ENCODE measurements at places on chromosomes 4 and X.

GRCh38 chrX:131607792-131608369 lies 64.0 kb downstream of the OR13H1 start:
- DNase-seq = no peak

GRCh38 chr4:22345678-22346077 lies 170.2 kb downstream of the ADGRA3 start:
- DNase-seq = no peak

DNA sequence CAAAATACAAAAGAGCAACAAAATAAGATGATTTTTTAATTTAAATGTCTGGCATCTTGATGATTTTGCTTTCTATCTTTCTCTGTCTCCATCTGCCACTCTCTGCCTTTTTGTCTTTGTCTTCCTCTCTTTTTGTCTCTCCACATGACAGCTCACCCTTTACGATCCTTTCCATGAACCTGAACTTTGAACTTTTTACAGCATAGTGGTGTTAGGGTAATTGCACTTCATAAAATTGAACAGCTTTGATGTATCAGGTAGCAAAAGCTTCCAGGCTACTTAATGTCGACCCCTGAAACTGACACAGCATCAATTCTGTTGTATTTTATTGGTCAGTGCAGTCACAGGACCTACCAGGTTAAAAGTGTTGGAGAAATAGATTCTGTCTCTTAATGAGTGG lies 1517.0 kb downstream of the ADGRL3 start:
- DNase-seq = no peak

DNA sequence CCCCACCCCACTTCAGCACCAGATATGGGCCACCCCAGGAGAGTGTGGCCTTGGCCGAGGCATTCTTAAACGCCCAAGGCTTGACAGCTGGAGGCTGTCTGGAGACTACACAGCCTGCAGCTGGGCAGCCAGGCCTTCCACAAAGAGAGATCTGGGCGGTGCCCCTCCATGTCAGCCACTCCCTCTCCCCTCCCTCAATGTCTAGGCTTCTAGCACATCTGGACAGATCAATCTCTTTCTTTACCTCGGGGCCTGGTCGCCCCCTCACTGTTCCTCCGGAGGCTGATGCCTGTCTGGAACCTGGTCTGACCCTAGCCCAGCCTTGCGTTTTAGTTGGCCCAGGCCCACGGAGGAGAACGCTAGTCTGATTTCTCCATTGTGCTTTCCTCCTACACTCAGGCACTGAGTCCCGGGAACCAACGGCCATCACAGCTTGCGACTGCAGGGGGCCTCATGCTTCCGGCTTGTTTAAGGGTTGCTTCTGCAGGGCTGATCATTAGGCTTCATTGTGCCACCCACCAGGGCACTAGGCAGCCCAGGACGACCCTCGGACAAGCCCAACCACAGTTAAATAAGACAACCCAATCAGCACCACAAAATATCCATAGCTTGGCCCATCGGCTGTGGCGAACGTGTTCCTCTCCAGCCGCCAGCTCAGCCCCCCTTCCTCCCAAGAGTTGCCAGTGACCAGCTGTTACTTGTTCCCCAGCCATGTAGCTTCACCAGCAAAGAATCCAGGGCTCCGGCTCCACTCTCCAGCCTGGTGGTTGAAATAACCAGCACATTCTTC lies 200.6 kb downstream of the BCOR start:
- no peak for DNase-seq

- DNase-seq = no peak
Observed at GRCh38 chr4:112502871-112503270, 13.1 kb downstream of the NEUROG2 start.

GRCh38 chr4:119124352-119124751 lies 11.3 kb upstream of the MYOZ2 start:
- DNase-seq = no peak

- no peak for DNase-seq
Observed at GRCh38 chrX:49264460-49264859, at the start of gene FOXP3. FOXP3 (minus strand) TSS chrX:49264710; CDS start chrX:49258505, 6,205 bp downstream.

DNA sequence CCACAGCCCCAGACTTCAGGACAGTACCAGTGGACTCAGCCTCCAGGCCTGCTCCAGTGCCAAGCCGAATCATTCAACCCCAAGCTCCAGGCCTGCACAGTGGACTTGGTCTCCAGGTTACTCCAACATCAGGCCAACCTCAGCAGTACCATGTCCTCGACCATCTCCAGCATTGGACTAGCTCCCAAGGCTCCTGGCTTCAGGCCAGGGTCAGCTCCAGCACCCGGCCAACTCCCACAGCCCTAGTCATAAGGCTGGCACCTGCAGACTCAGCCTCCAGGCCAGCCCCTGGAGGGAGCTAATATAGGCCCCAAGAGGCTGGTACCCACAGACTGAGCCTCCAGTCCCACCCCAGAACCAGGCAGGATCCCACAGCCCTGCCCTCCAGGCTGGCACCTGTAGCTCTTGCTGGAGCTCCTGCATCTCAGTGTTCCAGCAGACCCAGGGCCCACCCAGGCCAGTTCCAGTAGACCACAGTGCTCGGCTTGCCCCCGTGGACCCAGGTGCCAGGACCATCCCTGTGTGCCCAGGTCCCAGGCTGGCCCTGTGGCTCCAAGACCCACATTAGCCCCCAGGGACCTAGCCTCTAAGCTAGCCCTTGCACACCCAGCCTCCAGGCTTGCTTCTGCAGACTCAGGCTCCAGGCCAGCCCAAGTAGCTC lies 25.6 kb downstream of the ZMAT1 start:
- no peak for DNase-seq

DNA sequence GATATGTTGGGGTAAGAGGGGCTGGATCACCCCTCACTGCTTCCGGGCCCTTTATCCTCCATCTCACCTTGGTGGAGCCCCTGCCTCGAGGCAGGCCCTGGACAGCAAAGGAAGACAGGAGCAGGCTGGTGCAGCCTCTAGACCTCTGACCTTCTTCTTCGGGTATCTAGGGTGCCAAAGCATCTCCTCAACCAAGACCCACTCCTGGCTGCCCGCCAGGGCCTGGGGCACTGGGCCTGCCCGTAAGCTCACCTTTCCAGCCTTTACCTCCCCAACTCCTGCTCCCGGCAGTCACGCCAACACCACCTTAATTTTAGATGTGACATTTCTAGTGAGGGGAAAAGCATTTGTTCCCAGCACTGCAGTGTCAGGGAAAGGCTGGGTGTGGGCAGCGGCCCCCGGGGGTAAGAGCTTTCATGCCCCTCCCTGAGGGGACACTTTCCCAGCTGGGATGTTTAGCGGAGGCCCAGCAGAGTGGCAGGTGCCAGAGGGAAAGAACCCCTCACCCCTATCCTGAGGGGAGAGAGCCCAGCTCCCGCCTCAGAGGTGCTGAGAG lies 6.7 kb downstream of the MAN2B2 start:
- no peak for DNase-seq

GRCh38 chr4:111126340-111126739 lies 503.5 kb upstream of the PITX2 start:
- DNase-seq = no peak

DNA sequence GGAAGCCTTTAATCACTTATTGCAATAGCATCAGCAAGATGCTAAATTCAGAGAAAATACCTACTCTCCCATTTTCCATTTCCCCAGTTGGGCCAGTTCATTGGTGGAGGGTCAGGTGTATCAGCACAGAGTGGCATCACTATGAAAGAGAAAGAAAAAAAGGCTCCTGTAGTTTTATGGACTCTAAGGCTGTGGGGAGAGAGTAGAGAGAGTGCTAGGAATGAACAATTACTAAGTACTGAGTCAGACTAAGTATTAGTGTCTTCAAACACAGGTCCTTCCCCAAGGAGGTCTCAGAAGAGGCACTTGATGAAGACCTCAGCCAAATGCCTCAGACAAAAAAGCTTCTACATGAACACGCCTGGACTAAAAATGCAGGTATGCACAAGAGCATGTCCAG lies 1061.9 kb downstream of the FSTL5 start:
- DNase-seq = no peak

DNA sequence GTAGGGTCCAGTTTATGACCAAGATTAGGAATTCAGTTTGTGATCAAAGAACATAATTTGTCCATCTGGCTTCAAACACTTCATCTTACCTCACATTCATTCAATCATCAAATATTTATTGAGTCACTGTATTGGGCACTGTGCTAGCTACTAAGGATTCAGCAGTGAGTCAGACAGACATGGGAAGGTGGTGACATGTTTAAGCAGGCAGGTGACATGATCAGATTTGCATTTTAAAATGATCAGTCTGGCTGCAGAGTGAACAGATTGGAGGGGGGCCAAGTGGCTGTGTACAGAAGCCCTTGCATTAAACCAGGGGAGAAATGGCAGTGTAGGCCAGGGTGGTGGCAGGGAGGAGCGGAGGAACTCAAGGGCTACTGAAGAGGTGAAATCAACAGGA lies 25.1 kb upstream of the APLN start:
- no peak for DNase-seq

DNA sequence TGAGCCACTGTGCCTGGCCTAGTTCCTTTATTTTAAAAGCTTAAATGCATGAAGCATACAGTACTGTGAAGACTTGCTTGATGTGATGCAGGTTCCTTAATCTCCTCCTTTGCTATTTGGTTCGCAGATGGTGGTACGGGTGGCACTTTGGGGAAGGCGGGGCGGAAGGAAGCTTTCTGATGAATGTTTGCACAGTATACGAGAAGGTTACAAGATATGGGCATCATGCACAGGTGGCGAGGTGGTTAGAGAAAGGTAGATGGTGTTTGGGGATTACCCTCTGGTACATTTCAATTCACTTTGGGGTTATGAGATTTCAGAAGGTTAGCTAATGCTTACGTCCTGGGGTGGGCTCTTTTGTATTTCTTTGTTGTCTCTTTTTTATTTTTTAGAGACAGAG lies 17.2 kb downstream of the RHOH start:
- no peak for DNase-seq

- no peak for DNase-seq
Observed at GRCh38 chr4:150325872-150326271, 247.6 kb downstream of the DCLK2 start.

GRCh38 chrX:45428831-45429230 lies 228.2 kb upstream of the DIPK2B start:
- DNase-seq = no peak

- no peak for DNase-seq
Observed at GRCh38 chrX:153970357-153971123, 1.1 kb downstream of the HCFC1 start.

DNA sequence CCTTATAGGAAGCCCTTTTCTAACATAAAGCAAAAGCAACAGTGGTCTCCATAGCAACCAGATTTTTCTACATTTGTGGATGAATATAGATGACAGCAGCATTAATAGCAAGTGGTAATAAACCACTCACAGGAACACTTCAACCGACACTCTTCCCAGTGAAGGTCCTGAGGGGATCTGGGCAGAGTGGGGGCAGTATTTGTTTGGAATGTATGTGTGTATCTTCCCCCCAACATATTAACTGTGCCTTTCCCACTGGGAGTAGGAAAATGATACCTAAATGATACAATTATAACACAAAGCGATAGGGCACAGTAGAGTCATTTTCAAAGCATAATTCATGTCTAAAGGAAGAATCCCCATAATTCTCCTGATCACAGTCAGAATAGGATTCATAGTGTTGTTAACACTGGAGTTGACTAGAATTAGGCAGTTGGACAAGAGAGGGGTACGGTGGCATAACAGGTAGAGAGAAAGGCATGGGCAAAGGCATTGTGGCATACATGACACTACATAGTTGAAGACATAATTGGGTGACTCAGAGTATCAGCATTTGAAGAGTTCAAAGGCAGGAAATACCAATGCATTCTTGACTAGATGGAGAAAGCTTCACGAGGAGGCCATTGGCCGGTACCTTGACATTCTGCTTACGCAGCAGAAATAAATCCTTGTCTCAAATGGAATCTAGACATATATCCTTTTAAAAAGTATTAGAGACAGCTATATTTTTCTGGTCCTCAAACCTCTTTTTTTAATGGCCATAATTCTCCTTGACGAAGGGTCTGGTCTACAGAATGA lies 15.2 kb downstream of the CAPN6 start:
- DNase-seq = no peak

GRCh38 chrX:26788402-26788998 lies 572.5 kb downstream of the MAGEB5 start:
- no peak for DNase-seq

- no peak for DNase-seq
Observed at GRCh38 chr4:147942729-147943128, 210.8 kb downstream of the ARHGAP10 start.

- no peak for DNase-seq
Observed at GRCh38 chr4:23680671-23681518, 209.0 kb downstream of the PPARGC1A start.

DNA sequence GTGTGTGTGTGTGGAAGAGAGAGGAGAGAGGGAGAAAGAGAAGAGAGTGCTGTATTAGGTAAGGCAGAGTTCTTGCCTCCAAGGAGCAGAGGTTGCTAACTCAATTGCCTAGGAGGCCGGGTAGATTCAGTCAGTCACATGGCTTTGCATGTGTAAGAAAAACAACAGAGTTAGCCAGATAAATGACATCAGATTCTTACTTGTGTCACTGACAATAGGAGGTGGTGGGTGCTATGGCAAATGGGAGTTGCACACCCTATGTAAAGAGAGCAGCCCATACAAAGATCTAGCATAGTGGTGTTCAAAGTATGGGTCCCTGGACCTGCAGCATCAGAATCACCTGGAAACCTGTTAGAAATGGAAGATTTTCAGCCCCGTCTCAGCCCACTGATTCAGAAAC lies 14.4 kb upstream of the PGRMC2 start:
- no peak for DNase-seq

GRCh38 chrX:138748480-138748879 lies 37.0 kb upstream of the FGF13 start:
- no peak for DNase-seq

GRCh38 chr4:11483046-11483445 lies 54.4 kb upstream of the HS3ST1 start:
- DNase-seq = no peak

DNA sequence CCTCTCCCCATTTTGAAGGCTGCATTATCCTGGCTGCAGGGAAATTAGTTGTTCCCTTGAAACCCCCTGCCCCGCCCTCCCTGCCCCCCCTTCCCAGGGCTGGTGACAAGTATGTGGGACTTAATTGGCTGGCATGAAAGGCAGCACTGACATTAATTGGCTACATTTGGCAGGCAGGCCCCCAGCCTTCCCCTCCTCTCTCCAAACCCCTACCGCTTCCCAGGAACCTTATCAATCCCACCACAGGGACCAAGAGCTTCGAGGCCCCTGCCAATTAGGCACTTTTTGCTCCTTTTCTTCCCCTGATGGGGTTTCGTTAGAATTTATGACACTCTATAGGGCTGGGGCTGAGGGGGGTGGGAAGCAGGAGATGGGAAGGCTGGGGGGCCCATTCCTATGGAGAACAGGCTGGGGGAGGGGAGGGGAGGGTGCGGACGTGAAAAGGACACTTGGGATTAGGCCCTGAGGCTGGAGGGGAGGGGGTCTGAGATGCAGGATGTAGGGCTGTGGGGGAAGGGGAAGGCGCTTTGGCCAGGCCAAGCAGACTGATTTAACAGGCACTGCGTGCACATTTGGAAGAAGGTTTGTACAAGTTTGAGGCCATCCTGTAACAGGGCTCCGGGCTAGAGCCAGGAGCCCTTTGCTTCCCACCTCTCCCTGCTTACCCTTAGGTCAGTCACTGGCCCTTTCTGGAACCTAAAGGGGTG lies 52.2 kb downstream of the EFNB1 start:
- no peak for DNase-seq

- DNase-seq = no peak
Observed at GRCh38 chr4:138449938-138450337, 207.8 kb upstream of the SLC7A11 start.
